ENCODE measurements at places on chromosomes 2 and 18. TPM values are rescaled to one million over a fixed set of nuclear protein-coding genes. Genes with fewer than 3 reads are reported as not detected.

ID2 gene
- total RNA-seq: 80.4 TPM

PHLPP1 gene
- 3.7 TPM for total RNA-seq

DSG1 gene
- 0.02 TPM for total RNA-seq

SETBP1 gene
- 2.7 TPM for total RNA-seq

SDC1 gene
- total RNA-seq: 44.7 TPM

UGT1A4 gene
- total RNA-seq: 0.04 TPM

COLEC12 gene
- total RNA-seq: 41.9 TPM

SERPINB10 gene
- total RNA-seq: 1.0 TPM

LHCGR gene
- not detected for total RNA-seq

IL36B gene
- not detected for total RNA-seq

CFAP65 gene
- total RNA-seq: not detected

CAPN13 gene
- total RNA-seq: not detected

FHOD3 gene
- total RNA-seq: 4.9 TPM

CPO gene
- 0.39 TPM for total RNA-seq

DNA sequence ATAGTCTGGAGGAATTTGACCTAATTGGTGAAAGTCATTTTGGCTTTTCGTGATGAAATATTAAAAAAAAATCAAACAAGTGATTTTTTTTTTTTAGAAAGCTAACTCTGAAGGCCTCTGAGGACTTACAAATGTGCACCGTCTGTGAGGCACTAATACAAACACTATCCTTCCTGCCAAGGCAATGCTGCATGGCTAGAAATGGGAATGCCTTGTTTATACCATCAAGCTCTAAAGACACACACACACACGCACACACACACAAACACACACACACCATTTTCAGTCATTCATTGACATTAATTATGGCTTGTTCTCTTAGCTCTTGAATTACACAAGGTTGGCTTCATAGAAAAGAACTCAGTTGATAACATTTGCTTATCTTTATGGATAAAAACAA, 1242.0 kb upstream of the ACVR2A start:
- peak; percentile 18 for DNase-seq

- DNase-seq: no peak
Observed at GRCh38 chr2:151918308-151918707, 90.1 kb upstream of the ARL5A start.

DNA sequence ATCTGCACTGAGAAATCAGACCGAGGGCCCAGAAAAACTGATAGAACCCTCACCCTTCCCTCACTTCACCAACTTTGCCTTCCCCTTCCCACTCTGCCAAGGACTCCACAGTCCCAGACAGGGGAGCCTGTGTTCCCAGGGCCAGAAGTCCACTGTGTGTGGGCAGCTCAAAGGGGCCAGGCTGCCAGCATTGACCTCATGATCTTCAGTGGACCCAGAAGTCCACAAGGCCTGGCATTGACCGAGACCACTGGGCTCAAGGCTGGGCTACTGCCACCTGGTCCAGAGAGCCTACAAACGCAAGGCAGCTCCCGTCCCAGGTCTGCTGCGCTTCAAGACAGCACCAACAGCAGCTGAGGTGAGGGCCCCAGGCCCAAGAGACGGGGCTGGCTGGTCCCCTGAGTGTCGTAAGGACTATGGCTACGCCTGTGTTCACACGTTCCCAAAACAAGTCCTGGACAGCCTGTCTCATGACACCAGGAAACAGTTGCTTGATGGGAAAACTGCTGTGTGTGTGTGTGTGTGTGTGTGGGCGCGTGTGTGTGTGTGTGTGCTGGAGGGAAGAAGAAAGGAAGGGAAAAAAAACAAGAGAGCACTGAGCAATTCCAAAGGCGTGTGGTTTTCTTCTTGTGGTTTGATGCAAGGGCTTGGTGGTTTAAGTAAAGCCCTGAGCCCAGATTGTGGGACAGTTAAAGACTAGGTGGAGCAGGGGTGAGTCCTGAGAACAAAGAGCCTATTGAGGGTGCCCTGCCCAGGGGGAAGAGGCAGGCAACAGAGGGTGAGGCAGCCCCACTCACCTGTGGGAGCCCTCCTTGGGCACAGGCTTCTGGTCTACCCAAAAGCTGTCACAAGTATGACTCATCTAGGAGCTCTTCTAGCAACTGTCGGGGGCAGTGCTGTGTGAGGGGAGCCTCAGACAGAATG, 46.6 kb upstream of the ZBTB7C start:
- DNase-seq: peak; percentile 98

DNA sequence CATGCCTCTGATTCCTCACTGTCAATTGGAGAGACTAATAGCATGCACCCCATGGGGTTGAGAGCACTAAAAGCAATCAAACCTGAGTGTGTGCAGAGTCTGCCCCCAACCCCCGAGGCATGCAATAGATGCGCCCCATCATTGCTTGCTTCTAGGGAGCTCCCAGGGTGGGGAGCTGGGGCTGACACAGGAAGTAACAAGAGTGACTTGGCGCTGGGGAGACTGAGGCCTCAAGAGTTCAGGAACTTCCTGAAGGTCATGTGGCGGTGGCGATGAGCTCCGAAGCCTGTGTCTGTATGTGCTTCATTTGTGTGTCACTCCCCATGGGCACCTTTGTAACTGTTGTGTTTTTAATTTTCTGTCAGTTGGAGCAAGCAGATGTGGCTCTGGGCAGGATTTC, 61.2 kb downstream of the CTIF start:
- DNase-seq: no peak

DNA sequence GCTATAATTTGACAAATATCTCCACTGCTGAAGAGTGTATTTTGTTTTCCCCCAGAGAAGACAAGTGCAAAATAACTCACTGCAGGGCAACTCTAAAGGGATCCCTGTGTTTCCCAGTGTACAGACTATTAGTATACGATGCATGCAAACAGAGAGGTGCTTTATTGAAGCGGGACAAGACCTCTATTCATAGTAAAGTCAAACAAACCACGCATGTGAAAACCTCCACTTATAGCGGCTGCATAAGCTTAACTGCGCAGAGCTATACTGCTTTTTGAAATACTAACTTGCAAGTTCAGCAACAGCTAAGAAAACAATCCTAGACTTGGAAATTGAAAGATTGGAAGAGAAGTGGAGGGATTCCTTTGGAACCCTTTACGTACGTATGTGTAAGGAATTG, 15.6 kb downstream of the RNF144A start:
- no peak for DNase-seq

DNA sequence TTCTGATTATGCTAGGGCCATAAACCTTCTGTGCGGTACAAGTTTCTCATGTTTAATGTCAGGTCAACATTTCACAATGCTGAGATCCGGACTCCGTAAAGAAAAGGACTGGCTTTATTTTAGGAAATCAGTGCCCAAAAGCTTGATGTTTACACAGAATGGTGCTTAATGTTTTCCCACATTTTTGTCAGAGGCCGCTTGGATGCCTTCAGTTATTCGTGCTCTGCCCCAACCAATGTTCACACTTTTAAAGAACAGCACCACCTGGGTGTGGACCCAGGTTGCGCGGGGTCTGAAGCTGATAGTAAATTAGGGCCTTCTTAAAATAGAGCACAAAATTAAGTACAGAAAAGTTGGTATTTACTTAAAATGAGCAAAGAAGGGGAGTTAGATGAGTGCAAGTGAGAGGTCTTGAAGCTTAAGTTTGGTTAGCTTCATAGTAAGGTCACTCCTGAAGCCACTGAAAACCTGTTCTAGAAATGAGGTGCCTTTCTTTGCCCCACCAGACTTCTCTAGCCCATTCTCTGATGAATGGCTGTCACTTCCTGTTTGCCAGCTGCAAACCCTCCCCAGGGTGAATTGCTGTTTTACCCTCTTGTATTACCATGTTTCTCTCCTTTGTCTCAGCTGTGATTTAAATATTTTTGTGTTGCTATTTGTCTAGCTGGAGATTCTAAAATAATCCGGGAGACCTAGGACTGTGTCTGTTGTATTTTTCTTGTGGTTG, 20.5 kb downstream of the SLC3A1 start:
- DNase-seq: no peak

DNA sequence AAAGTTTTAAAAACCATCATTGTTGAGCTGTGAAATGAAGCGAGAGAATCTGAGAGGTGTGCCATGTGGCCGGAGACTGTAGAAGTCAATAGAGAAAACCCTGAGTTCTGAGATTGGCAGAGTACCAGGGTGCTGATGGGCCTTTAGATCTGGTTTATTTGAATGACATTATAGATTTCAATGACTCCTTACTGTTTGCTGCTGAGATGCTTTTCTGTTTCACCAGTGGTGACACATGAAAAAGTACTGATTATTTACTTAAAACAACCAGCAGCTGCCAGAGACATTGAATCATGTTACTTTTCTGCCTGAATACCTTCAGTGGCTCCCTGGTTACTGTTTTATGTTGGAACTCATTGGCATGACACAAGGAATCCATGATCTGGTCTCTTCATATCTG, 602.7 kb upstream of the ZNF804A start:
- peak; percentile 11 for DNase-seq

DNA sequence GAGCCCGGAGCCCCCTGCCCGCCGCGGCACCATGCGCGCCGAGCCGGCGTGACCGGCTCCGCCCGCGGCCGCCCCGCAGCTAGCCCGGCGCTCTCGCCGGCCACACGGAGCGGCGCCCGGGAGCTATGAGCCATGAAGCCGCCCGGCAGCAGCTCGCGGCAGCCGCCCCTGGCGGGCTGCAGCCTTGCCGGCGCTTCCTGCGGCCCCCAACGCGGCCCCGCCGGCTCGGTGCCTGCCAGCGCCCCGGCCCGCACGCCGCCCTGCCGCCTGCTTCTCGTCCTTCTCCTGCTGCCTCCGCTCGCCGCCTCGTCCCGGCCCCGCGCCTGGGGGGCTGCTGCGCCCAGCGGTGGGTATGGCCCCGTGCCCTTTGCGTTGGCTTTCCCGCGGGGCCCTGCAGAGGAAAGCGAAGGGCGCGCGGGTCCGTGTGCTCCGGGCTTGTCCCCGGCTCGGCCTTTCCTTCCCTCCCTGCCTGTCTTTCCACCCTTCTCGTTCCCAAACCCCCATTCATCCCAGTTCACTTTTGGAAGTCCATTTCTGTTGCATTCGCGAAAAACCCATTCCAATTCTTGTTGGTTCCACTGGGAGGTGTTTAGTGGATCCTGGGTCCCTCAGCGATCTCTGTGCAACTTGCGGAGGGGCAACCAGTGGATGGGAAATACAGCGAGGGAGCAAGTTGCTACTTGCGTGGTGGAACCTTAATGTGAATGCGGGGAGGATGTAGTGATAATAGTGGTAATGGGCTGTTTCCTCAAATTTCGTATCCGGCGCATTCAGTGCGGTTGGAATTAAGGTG, 599 bp downstream of the ADAM23 start:
- DNase-seq: no peak

- DNase-seq: no peak
Observed at GRCh38 chr2:16216558-16216945, 276.2 kb downstream of the MYCN start.

DNA sequence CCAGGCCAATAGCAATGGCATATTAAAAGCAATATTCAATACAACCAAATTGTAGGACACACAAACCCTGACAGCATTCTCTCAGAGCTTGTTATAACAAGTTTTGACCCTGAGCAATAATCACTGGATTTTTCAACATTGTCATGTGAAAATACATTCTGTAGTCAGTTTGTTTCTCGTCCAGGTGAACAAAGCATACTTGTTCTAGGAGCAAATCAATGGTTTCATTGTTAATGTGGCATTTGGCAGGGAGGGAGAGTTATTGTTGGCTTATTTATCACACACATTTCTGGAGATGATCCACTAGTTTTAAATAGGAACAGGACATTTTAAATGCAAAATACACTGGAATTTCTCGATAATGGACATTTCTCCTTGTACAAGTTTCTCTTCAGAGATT, 69.9 kb upstream of the L3MBTL4 start:
- DNase-seq: no peak

DNA sequence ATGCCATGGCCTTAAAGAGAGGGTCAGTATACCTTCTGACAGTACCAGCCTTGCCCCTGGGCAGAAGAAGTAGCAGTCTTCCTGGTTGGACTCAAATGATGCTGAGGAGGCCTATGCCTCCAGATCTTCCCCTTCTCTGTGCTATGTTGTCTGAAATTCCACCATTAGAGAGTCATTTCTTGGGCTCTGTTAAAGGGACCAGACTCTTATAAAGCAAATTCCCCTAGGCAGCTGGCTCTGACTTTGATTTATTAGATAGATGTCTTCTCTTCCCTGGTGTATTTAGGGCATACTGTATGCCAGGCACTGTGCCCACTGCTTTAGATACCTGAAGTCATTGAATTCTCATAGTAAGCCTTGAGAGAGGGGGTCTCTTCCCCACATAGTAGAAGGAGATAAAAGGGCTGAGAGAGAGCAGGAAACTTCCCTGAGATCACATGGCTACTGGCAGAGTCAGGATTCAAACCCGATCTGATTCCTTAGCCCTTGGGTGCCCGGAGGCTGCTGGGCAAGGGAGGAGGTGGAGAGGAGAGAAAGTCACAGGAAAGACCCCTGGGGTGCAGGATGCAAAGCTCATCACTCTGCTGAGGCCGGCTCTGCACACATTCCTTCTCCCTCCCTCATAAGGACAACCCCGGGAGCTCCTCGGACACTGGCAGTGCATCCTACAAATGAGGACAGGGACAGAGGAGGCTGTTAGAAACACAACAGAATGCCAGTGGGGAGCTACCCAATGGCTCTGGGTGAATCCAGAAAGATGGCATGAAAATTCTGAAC, 23.0 kb downstream of the COPS9 start:
- DNase-seq: no peak

GRCh38 chr2:216925636-216926366, 65.9 kb upstream of the TNP1 start:
- DNase-seq: no peak

DNA sequence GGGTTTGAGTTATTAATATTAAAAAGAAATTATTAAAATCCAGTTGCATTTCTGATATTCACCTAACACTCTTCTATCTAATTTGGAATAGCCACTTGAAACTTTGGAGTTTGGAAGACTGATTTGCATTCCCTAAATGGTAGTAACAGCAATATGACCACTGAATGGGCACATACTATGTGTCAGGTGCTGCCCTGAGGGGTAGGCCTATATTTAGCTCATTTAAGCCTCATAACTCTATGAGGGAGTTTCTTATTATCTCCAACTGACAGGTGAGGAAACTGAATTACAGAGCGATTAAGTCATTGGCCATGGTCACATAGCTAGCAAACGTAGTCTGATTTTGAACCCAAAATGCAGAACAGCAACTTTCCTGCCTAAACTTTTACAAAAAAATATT, 77.3 kb downstream of the VWA3B start:
- DNase-seq: no peak

DNA sequence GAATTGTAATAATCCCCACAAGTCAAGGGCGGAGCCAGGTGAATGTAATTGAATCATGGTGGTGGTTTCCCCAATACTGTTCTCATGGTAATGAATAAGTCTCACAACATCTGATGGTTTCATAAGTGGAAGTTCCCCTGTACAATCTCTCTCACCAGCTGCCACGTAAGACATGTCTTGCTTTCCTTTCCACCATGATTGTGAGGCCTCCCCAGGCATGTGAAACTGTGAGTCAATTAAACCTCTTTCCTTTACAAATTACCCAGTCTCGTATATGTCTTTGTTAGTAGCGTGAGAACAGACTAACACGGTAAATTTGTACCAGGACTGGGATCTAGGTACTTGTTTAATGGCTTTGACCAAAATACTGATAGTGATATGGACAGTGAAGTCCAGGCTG, 744.3 kb upstream of the REG3G start:
- DNase-seq: no peak

Measured in H4 (cell line).